CD4-positive, alpha-beta T cell treated with Interleukin-4 for 1 hour (primary cell): ENCODE measurements at places on chromosomes 7 and 10.

DNA sequence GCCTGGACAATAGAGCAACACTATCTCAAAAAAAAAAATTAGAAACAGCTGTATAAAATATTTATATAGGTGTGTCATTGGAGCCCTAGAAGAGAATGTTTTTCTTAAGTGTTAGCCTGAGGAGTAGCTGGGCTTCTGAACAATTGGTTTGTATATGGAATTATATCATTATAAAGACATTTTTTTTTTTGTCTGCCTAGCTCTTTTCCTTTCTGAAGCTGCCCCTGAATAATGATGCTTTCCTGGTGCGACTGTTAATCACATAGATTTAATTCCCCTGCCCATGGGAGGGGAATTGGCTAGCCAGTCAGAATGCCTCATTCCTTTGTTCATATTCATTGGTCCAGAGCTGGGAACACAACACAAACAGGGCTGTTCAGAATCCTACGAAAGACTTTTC lies 13.9 kb upstream of the ABCC2 start:
- no peak for DNase-seq

DNA sequence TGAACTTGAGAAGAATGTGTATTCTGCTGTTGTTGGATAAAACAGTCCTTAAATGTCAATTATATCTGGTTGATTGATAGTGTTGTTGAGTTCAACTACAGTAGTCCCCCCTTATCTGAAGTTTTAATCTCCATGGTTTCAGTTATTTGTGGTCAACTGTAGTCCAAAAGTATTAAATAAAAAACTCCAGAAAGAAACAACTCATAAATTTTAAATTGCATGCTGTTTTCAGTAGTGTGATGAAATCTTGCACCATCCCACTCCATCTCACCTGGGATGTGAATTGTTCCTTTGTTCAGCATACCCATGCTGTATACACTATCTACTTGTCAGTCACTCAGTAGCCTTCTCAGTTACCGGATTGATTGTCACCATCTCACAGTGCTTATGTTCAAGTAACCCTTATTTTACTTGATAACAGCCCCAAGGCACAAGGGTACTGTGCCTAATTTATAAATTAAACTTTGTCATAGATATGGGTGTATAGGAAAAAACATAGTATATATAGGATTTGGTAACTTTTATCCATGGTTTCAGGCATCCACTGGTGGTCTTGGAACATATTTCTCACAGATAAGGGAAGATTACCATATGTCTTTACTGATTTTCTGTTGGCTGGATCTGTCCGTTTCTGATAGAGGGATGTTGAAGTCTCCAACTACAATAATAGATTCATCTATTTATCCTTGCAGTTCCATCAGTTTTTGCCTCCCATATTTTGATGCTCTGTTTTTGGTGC lies 57.1 kb downstream of the AOAH start:
- no peak for DNase-seq

DNA sequence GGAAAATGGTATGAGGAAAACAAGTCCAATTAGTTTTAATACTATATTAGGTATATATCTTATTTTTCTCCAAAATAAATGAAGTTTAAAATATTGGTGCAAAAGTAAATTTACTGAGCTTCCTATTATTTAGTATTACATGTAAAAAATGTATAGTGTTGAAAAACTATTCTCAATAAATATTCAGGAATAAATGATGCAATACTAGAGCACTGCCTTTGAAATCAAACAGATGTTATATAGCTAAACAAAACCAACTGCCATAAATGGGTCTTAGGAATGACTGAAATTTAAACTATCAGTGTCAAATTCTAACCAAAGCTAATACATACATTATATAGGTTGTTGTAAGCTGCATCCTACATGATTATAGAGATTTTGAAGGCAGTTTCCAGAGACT lies 1434.0 kb upstream of the LRRTM3 start:
- DNase-seq, result no peak

GRCh38 chr7:157003756-157004520 lies 6.5 kb downstream of the MNX1 start:
- DNase-seq, result no peak

DNA sequence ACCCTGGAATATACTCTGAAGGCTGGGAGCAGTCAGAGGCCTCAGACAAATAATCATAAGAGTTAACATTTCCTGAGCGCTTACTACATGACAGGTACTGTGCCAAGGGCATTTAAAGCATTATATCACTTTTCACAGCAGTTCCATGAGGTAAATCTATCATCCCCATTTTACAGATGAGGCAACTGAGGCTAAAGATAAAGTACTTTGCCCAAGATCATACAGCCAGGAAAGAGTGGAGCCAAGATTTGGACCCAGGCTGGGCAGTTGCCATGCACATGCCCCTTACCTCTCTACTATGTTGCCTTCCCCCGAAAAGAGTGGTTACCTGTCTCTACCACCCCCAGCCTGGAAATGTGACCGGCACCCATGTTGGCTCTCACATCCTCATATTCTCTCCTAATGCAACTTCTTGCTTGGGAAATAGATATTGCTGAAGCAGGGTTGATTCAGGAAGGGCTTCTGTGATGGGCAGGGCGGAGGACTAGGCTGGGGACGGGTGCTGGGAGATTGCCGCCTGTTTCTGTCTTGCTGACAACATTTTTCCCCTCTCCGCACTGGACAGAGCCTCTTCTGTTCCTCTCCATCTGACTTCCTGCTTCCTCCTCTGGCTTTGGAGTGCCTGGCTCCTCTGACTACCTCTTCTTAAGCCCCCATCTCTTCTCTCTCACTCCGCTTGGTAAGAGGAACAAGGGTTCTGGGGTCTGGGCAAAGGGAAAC lies 13.8 kb downstream of the SMO start:
- DNase-seq, result no peak

DNA sequence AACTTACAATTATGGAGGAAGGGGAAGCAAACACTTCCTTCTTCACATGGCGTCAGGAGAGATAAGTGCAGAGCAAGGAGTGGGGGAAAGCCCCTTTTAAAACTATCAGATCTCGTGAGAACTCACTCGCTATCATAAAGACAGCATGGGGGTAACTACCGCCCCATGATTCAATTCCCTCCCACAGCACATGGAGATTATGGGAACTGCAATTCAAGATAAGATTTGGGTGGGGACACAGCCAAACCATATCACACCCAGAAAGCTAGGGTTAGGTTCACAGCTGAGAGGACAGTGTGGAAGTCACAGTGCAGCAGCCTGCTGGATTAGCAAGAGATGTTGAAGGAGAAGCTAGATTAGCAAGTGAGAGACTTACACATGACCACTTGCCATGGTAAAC lies 81.6 kb downstream of the CRTAC1 start:
- no peak for DNase-seq
